Sigmoid colon (tissue), 7 donors: ENCODE measurements at places on chromosomes 1 and 21. TPM values are rescaled to one million over a fixed set of nuclear protein-coding genes. Genes with fewer than 3 reads are reported as not detected.

MAB21L3 gene
- 1.2 TPM for polyA plus RNA-seq

RHD gene
- not detected for polyA plus RNA-seq

KRTAP10-10 gene
- not detected for polyA plus RNA-seq

- DNase-seq = no peak
These were observed 23.2 kb downstream of the CDC42 start for GRCh38 chr1:22075718-22076117.

DNA sequence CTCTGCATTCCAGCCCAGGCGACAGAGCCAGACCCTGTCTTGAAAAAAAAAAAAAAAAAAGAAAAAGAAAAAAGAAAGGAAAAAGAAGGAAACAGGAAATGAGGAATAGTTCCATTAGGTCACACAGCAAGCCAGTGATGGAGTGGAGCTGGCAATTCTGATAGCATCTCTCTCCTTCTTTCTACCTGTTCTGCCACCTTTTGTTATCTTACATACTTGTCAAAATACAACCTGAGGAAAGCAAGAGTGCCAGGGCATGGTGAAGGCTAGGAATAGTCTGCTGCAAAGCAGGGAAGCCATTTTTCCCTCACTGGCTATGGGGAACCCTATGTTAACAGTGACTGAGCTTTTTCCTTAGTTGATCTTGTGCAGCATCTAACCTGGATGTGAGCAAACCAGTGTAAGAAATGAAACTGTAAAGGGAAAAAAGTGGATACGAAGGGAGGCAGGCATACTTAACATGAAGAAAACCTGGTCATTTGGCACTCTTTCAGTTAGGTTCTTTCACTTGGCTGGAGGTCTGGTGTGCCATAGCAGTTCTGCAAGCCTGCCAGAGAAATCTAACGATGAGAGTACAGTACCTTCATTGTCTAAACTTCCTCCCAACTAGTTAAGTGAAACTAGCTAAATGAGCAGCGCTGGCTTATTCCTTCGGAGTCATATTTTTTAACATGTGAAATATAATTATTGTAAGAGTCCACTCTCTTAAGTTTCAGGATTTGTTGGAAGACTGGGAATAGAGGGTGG is 17.9 kb upstream of the THEM5 start:
- no peak for DNase-seq

DNA sequence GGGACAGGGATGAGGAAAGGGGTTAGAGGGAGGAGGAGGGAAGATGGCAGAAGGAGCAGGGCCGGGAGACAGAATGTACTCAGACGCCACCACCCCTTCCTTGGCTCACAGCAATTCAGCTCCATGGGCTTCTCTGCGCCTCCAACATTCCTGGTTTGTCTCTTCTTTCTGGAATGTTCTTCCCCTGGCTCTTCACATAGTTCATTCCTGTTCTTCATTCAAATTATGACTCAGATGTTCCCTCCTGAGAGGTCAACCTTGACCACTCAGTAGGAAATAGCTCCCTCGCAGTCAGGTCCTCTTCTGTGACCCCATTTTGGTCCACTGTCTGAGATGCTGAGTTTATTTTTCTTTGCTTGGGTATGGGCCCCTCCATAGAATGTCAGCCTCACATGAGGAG is 203.2 kb downstream of the C1orf94 start:
- DNase-seq = no peak

DNA sequence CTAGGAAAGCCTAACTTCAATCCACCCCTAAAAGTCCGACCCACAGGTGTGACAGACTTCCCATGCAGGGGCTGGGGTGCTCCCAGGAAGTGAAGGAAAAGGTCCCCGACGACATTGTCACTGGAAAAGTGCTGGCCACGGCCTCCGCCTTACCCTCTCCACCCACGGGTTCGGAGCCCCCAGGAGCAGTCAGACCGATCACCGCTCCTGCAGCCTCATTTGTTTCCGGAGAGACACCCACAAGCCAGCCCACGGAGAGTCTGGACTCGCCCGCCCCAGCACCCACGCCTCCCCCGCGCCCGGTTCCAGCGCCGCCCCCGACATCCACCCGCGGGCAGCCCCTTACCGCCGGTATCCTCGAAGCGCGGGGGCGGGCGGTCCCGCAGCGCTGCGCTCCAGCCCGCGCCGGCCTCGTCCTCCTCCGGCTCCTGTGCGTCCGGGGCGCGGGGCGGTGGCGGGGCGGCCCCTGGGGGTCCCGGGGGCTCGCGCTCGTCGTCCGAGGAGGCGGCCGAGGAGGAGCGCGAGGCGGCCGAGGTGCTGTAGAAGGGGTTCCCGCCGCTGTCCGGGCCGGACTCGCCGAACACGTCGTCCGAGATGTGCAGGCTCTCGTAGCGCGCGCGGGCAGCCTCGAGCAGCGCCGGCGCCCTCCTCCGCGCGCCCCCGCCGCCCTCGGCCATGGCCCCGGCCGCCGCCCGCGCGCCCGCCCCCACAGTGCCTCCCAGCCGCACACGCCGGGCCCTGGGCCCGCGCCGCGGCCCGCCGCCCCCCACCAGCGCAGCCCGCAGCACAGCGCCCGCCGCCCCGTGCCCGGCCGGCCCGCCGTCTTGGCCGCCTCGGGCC is 660 bp downstream of the PGBD5 start:
- no peak for DNase-seq

DNA sequence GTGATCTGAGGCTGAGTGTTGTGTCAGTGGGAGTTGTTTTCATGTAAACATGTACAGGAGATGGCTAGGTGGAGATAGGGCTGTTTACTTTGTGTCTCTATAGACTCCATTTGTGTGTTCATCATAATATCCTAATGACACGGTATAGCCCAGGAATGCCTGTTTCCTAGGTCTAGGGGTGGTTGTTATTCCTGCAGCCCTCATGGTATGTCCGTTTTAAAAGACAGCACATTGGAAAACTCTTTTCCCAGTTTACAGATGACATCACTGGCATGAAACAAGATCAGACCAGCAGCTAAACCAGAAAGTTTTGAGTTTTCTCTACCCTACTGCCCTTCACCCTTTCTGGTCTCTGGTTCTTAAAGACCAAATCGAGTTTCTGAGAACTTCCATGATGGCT is 227.3 kb upstream of the TMEM51 start:
- no peak for DNase-seq

DNA sequence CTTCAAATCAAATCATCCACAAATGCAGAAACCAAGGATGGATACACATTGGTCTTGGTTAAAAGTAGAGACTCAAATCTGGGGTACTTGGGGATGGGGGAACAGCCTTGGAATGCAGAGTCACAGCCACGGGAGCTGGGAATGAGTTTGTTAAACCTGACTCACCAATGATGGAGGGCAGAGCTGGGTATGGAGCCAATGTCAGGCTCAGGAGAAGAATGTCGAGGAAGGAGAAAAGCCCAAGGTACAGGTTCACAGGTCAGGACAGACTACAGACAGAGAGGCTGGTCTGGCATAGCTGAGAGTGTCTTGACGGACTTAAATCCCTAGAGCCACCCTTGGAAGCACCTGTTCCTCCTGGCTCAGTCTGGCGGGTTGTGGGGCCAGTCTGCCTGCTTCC is 237.6 kb downstream of the NTNG1 start:
- no peak for DNase-seq

DNA sequence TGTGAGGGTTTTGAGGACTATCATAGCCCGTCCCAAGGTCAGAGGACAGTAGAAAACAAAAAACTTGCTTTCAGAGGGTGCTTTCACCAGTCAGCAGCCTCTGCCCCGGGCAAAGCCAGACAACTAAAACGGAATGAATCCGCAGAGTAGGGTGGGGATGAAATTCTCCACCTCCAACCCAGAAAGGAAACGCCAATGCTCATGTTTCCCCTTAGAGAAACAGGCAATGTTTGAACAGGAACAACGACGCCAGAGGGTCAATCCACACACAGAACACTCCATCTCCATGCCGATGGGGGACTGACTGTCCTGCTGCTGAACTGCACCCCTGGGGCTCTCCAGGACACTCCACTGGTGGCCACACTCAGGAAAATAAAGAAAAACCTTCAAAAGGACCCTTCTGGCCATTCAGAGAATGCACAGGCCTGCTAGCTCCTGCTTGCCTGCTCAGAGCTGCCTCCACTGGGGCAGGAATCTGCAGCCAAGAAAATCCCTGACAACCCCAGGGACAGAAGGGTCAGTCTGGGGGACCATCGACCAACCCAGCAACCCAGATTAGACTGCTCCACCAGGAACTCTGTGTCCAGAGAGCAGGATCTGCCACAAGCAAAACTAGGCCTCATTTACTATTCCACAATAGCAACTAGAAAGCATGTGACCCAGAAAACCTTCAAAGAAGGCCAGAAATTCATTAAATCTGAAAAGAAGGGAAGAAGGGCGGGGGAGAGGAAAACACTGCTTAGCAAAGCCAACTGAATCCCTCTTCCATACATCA is 116.0 kb downstream of the TOMM20 start:
- DNase-seq = no peak
